ENCODE measurements at places on chromosomes 1 and 21. TPM values are rescaled to one million over a fixed set of nuclear protein-coding genes. Genes with fewer than 3 reads are reported as not detected.

Gene FAM72D
- polyA plus RNA-seq = 0.06 TPM

Gene OR2L3
- not detected for polyA plus RNA-seq

Gene CCDC27
- polyA plus RNA-seq = not detected

Gene LDLRAD1
- not detected for polyA plus RNA-seq

Gene MKNK1
- 35.3 TPM for polyA plus RNA-seq

Gene CITED4
- polyA plus RNA-seq = 3.2 TPM

Gene HNRNPR
- 96.1 TPM for polyA plus RNA-seq

Gene GPR3
- 0.11 TPM for polyA plus RNA-seq

Gene MAP3K21
- 0.23 TPM for polyA plus RNA-seq

Measured in heart left ventricle (tissue), 16 donors.